ENCODE measurements at places on chromosomes 5 and 9.

DNA sequence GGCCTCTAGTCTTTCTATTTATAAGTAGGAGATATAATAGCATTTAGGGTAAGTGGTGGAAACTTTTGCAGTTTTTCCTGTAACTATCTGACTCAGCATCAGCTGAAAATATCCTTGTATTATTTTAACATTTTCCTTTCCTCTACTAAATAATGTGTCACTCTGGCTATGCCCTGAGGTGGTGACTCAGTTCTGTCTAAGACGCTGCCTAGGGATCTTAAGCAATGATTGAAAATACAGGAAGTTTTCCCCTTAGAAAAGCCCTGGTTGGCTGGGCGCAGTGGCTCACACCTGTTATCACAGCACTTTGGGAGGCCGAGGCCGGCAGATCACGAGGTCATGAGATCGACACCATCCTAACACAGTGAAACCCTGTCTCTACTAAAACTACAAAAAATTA is 9.3 kb upstream of the EDIL3 start:
- no peak for DNase-seq

DNA sequence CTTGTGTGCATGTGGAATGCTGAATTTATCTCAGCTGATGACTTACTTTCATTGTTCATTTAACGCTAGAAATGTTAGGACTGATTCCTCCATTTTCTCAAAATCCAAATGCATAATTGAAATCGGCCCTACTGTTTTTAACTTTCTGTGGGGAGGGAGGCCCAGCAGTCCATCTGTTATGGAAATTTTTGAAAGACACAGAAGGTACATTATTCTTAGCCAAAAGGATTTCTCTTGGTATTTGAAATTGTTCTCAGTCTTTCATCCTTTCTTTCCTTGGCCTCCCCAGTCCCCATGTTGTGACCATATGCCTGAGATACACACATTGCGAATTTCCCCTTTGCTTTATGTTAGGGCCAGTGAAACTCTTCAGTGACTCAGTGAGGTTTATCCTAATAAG is 549.9 kb downstream of the IRX1 start:
- no peak for DNase-seq

GRCh38 chr9:3433066-3433465 is 92.7 kb downstream of the RFX3 start:
- no peak for DNase-seq

GRCh38 chr9:113521693-113522255 is 58.2 kb downstream of the RGS3 start:
- no peak for DNase-seq

- peak; percentile 59 for DNase-seq
Observed at GRCh38 chr5:73201547-73202513, 28.8 kb downstream of the TMEM174 start.

- DNase-seq, result peak; percentile 91
Observed at GRCh38 chr5:173742432-173742816, 126.0 kb upstream of the BOD1 start.

- DNase-seq, result peak; percentile 84
Observed at GRCh38 chr5:56142614-56143372, 90.3 kb downstream of the ANKRD55 start.

DNA sequence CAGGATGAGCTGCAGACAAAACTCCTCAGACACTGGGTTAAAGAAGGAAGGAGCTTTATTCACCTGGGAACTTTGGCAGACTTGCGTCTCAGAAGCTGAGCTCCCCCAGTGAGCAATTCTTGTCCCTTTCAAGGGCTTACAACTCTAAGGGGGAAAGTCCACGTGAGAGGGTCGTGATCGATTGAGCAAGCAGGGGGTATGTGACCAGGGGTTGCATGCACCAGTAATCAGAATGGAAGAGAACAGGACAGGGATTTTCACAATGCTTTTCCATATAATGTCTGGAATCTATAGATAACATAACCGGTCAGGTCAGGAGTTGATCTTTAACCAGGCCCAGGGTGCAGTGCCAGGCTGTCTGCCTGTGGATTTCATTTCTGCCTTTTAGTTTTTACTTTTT is 202.8 kb upstream of the MRPS30 start:
- no peak for DNase-seq

- DNase-seq, result no peak
Observed at GRCh38 chr9:69429281-69429680, 104.3 kb downstream of the ENTREP1 start.

- DNase-seq, result no peak
Observed at GRCh38 chr9:114746591-114747346, 59.1 kb downstream of the TNFSF15 start.

GRCh38 chr9:93126825-93127368 is 7.2 kb downstream of the NINJ1 start:
- no peak for DNase-seq

- DNase-seq, result no peak
Observed at GRCh38 chr5:127400946-127401670, 110.5 kb downstream of the MEGF10 start.

GRCh38 chr5:35618304-35618636 is 607 bp downstream of the SPEF2 start:
- no peak for DNase-seq

DNA sequence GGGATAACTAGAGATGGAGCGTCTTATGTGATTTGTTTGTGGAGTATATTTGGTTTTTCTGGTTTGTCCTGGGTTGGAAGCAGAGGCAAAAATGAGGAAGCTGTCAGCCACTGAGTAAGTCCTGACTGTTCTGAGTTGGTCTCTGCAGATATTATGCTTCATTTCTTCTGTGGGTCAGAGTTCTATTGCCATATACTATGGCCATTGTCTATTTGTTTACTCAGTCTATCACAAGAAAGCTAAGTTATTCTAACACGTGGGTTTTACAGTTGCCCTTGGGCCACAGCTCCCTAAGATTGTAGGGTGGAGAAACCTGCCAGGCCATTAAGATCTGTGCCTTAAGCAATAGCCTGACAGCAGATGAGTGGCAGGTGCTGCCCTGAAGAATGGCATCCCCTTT is 3.0 kb upstream of the CTSV start:
- DNase-seq, result no peak

GRCh38 chr5:172473427-172473826 is 19.1 kb upstream of the SH3PXD2B start:
- DNase-seq, result no peak

- no peak for DNase-seq
Observed at GRCh38 chr9:135785013-135785575, 83.1 kb downstream of the KCNT1 start.

DNA sequence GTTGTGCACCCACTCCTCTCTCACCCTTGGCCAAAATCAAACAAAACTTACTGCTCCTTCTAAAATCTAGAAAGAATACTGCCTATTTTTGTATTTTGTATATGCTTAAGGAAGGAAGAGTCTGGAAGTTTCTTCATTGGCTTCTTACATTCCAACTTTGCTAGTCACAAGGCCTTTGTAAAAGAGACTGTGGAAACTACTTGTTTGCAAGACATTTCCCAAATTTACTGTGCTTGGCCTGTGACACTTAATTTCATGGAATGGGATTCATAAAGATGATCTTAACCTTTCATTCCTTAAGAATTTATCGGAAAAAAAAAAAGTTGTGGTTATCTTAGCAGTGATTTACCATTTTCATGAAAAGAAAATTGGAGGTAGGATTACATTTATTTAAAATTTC is 208.9 kb downstream of the VPS13A start:
- no peak for DNase-seq

- peak; percentile 50 for DNase-seq
Observed at GRCh38 chr5:88761939-88762338, 121.0 kb downstream of the MEF2C start.

DNA sequence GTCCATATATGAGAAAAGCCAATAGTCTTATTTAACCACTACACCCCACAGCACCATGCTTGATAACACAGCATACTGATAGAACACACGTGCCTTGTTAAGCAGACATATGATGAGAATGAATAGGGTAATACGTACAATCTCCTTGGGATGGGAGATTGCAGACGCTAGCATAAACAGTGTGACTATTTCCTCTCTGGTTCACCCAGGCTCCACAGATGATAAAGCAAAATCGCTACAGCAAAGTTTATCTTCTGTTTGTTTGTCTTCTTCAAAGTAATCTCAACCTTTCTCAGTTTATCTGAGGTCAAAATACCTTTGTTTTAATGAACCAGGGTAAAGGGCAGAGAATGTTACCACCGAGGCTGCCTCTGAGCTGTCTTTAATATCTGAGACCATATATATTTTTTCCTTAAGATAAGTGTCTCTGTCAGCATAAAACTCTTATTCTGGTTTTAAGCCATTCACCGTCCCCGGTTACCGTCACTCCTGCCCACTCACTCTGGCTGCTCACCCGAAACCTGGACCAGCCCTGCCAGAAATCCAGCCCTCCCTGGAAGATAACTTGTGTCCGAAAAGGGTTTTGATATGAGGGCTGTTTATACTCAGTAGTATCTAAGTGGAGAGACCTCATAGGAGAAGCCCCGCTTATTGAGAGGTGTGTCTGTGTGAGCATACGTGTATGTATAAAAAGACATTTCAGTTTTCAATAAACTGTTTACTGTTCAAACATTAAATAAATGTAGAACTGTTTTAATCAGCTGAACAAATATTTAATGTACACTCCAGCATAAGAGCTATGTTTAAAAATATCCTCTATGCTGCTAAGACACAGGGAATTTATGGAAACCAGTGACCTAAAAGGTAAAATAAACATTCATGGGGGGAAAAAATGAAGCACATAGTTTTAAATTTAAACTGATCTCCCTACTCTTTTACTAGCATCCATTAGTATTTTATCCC is 465.4 kb downstream of the RASEF start:
- no peak for DNase-seq

DNA sequence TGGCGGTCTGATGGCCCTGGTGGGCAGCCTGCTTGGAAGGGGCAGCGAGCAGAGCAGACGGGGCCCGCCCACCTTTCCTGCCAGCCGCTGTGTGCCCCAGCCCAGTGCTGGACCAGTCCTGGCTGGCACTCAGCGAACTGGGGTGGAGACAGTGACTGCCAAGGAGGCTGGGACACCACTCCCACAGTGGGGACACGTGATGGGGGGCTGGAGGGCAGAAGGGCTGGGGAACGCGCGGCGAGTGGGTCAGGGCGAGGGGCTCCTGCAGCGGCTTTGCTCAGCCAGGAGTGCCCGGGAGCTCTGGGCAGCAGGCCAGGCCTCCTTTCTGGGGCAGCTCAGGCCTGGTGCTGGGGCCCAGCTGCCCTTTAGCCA is 19.5 kb downstream of the NCS1 start:
- DNase-seq, result no peak

DNA sequence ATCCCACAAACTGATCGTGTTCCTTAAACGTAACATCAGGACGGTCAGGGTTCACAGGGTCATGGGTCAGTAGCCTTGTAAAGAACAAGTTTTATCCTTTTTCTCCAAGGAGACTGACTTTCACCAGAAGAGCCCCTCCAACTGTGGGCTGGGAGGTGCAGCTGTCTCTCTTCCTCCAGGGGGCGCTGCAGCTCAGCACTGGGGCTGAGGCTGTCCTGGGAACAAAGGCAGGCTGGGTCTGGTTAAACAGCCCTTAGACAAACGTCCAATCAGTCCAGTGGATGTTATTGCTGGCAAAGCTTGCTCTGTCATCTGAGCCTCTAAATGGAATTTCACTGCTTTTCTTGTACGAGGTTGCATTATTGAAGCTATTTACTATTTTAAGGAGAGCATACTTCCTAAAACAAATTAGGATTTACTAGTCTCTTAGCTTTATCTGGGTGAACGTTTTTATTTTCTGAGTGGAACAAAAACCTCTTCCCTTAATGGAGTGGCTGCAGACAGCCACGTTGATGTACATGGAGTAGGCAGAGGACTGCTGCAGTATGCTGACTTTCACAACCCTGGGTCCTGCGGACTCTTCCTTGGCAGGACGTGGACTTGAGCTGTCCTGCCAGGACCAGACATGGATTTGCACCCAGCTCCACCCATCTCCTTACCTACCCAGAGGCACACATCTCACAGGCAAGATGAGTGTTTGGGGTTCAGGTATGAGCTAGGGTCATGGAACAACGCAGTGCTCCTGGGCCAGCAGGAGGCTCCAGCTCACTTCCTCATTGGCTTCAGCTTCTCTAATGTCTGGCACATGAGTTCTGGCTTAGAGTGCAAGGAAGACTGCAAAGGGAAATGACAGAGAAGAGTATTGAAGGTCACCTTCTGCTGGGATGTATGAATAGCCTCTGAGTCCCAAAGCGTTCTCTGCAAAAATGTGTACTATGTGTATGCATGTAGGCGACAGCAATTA is 7.8 kb downstream of the EXOSC2 start:
- peak; percentile 70 for DNase-seq

GRCh38 chr9:132787748-132788159 is 90.3 kb downstream of the AK8 start:
- peak; percentile 34 for DNase-seq

- DNase-seq, result peak; percentile 48
Observed at GRCh38 chr5:50476549-50476948, 35.5 kb upstream of the EMB start.

- no peak for DNase-seq
Observed at GRCh38 chr5:158388021-158388420, 529.1 kb upstream of the CLINT1 start.

DNA sequence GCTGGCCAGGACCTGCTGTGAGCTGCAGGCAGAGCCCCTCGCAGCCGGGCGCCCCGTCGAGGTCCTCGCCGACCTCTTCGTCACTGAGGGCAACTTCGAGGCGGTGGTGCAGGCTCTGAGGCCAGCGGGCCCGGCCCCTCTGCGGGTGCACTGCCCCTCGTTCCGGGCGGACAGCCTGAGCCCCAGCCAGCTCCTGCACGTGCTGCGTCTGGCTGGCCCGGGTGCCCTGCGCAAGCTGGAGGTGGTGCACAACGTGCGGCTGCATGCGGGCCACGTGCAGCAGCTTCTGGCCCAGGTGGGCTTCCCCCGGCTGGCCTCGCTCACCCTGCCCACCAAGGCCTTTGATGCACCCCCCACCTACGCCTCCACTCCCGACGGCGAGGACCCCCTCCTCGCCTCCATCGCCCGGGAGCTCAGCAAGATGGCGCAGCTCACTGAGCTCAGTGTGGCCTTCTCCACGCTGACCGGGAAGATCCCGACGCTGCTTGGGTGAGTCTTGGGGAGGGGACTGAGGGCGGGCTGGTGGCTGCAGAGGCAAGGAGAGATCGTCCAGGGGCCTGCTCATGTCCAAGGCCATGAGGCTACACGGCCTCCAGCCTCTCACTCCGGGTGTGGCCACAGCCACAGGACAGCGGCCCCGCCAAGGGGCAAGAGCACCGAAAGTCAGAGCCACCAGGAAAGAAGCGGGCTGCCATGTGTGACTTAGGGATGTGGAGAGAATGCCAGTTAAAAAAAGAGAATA is 825 bp downstream of the LRRC14B start:
- DNase-seq, result no peak

DNA sequence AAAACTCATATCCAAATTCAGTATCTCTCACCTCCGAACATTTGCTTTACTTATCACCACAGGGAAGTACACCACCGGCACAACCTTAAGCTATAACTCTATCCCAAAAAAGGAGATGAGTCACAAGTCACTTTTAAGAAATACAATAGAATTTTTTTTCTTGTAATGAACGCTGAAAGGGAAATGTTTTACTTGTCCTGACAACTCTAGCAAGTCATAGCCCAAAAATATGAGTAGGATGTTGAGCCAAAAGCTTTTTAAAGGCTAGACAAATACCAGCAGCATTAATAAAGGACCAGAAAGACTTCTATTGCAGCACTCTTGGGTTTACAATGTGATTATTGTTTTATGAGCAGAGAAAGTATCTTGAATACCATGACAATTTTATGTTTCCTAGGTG is 147.3 kb upstream of the FST start:
- DNase-seq, result no peak
